Stimulated activated CD8-positive, alpha-beta memory T cell treated with anti-CD3 and anti-CD28 coated beads, Interleukin-2, amount 100 ng/mL, for 1 hour (primary cell): ENCODE measurements at places on chromosomes 7 and 10.

DNA sequence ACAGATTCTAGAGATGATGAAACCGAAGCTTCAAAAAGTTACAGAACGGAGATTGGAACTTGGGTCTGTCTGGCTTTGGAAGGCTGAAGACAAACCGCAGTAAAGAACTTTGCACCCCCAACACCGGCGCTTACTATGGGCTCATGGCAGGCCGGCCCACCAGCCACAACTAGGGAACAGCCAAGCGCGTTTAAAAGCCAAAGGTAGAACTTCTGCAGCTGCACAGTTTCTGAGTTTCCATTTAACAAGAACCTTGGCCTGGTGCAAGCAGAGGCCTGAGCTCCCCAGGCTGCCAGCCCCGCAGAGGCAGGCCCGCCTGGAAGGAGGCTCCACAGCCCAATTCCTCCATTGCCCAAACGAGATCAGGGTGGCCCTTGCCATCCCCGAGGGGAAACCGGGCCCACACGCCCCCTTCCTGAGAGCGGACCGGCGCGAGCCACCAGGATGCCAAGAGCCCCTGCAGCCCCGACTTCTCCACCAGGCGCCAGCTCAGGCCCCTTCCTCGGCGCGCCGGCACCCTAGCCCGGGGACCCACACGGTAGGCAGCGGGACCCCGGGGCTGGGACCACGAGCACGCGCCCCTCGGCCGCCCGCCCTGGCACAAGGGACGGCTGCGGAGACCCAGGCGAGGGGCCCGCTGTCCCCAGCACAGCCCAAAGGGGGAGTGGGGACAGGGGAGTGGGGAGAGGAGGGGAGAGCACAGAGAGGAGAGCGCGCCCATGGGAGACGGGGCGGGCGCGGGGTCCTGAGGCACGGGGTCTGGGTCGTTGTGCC, 566 bp downstream of the MAD1L1 start:
- no peak for DNase-seq

- DNase-seq, result no peak
Measured at GRCh38 chr7:33710608-33711007, 194.7 kb upstream of the BMPER start.

DNA sequence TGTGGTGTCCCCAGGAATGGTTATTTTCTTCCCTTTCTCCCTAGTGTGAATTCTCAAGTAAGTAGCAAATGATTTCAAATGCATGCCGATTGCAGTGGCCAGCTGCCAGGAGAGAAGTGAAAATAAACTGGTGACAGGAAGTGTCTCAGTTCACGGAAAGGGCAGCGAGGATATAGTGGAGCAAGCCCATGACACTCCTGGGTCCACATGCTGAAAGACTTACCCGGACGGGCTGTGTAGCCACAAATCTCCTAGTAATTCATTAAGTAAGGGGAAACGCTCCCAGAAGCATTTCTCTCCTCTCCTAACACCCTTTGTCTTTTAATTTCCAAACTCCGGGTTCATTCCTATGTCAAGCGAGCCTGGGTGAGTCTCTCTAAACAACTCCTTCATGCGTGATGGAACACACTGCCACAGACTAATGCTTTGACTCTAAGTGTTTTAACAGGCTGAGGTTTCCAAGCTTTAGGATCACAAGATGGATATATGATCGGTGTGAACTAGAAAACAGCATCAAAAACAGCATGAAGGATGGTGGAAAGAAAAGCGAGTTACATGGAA, 125.6 kb downstream of the CYP26A1 start:
- DNase-seq, result no peak

DNA sequence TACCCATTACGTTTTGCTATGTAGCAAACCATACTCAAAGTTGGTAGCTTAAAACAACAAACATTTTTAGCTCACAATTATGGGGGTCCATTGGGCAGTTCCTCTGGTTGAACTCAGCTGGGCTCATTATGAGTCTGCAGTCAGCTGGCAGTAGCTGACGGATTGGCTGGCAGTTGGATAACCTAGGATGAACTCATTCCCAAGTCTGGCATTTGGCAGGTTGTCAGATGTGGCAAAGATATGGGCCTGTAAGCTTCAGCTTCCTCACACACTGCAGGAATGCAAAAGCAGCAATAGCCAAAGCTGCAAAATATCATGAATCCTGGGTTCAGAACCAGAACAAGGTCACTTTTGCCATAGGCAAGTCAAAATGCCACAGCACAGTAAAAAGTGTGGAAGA, 412.2 kb upstream of the SORCS1 start:
- DNase-seq, result no peak

GRCh38 chr10:105751688-105752087, 1110.6 kb downstream of the SORCS3 start:
- no peak for DNase-seq

DNA sequence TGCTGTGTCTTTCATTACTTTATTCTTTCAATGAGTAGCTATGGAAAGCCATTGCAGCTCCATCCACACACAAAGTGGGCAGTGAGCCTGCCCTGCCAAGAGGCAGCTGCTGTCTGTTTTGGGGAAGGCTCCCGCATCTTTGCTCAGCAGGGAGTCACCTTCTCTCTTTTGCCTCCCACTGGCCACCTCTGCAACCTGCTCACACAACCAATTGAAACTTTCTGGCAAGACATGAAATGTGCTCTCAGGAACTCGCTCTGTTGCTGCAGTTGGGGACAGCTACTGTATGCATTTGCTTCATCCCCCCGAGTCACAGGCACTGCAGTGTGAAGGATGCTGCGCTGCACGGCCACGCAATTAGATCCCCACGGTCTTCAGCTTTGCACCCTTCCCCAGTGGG, 244.8 kb upstream of the NFE2L3 start:
- no peak for DNase-seq
